Osteocyte (in vitro differentiated cells): ENCODE measurements at places on chromosomes 16 and 17.
A peak's percentile ranks its signal among the peaks of the same experiment; 100 is the strongest.

GRCh38 chr17:74446551-74447500, 14.9 kb downstream of the GPRC5C start:
- DNase-seq, result no peak

DNA sequence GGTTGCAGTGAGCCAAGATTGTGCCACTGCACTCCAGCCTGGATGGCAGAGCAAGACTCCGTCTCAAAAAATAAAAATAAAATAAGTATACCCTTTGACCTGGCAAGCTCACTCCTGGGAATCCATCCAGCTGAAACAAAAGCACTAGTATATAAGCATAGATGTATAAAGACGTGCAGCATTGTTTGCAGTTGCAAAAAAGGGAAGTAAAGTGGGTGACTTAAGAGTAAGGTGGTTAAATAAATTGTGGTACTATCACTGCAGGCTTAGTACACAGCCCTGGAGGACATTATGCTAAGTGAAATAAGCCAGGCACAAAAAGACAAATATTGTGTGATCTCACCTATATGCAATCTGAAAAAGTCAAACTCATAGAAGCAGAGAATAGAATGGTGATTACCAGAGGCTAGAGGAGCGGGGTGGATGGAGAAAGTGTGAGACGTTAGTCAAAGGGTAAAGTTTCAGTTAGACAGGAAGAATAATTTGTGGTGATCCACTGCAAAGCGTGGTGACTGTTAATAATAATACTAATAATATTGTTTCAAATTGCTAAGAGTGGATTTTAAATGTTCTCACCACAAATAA, 113.0 kb downstream of the MYO1D start:
- no peak for DNase-seq

DNA sequence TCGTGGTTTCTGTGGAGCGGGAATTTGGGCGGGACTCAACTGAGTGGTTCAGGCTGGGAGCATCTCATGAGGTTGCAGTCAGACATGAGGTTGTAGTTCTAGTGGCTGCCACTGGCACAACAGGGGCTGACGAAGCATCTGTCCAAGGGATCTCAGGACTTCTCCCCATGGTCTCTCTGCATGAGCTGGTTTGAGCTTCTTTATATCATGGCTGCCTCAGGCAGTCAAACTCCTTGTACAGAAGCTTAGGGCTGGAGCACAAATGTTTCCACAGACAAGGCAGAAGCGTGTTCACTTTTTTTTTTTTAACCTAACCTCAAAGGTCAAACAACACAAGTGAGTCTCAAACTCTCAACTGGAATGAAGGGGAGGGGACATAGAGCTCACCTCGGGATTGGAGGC, 243.3 kb downstream of the MSI2 start:
- no peak for DNase-seq

GRCh38 chr17:76014925-76015261, 12.2 kb downstream of the EVPL start:
- DNase-seq, result no peak

GRCh38 chr16:24114876-24115275, 141.3 kb upstream of the CACNG3 start:
- no peak for DNase-seq

GRCh38 chr17:4678448-4679026, 25.4 kb downstream of the PELP1 start:
- no peak for DNase-seq

GRCh38 chr16:70523076-70523742, at the start of gene COG4:
Gene COG4 (minus strand): TSS chr16:70523554. CDS start chr16:70523543, 11 bp downstream.
- peak; percentile 94 for DNase-seq

- no peak for DNase-seq
Observed at GRCh38 chr16:79089735-79090284, 510.7 kb downstream of the MAF start.

DNA sequence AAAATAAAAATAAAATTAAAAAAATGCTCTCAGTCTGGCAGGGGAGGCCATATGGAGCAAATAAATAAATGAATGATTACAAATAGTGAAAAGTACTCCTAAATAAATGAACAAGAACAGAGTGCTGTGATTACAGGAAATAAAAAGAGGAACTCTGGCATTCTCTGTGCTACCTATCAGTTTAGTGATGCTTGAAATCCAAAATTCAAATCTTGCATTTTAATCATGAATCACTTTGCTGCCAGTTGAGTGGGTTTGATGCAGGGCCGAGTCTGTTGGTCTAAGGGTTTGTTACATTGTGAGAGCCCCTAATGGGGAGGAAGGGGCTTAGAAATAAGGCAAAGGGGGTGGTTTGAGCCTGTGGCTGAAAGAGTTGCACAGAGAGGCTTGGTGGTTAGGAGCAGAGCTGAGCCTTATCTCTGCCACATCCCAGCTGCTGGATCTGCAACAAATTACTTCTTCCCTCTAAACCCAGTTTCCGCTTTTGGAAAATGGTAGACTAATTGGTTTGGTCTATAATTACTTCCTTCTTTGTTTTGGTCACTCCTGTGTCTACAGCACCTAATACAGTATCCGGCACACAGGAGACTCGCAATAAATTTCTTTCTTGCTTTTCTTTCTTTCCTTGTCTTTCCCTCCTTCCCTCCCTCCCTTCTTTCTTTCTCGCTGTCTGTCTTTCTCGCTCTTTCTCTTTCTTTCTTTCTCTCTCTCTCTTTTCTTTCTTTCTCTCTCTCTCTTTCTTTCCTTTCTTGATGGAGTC, 6.3 kb upstream of the ABCC1 start:
- no peak for DNase-seq

GRCh38 chr17:41784207-41784744, 2.2 kb downstream of the JUP start:
- DNase-seq, result no peak

- no peak for DNase-seq
Observed at GRCh38 chr17:77618731-77619130, 339.8 kb upstream of the TNRC6C start.

- peak; percentile 65 for DNase-seq
Observed at GRCh38 chr16:50500171-50500874, 47.9 kb upstream of the NKD1 start.

DNA sequence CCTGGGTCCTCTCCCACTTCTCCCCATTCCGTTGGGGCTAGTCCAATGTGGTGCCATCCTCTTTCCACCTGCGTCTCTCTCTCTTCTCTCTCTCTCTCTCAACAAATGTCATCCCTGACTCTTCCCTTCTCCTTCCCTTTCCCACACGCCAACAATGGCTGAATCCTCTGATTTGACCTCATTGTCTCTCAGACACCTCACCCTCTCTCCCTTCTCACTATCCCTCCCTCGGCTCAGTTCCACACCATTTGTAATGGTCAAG, 628 bp upstream of the ZNF18 start:
- no peak for DNase-seq

GRCh38 chr17:44069974-44070454, 521 bp upstream of the G6PC3 start:
- no peak for DNase-seq

- DNase-seq, result no peak
Observed at GRCh38 chr16:10754941-10755340, 11.3 kb downstream of the NUBP1 start.

- DNase-seq, result no peak
Observed at GRCh38 chr17:16926061-16926511, 45.8 kb downstream of the TNFRSF13B start.

- no peak for DNase-seq
Observed at GRCh38 chr16:85618521-85618920, 5.4 kb downstream of the GSE1 start.

DNA sequence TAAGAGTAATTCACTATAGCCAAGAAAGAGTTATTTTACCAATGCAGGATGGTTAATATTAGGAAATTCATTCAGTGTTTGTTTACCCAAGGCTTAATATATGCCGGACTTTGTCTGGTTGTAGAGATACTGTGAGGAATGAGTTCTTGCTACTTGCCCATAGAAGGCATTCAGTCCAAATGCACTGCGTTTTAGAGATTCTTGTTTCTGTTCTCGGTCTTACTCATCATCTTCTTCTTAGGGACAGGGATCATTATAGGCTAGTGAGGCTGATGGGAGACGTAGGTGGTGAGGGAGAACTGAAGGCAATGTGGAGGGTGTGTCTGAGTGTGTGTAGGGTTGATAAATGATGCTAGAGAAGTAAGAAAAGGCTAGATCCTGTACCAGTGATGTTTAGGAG, 90.7 kb downstream of the OR1D5 start:
- DNase-seq, result no peak

GRCh38 chr16:88622125-88622524, 16.2 kb upstream of the IL17C start:
- DNase-seq, result no peak

- DNase-seq, result no peak
Observed at GRCh38 chr17:52025236-52025635, 133.3 kb downstream of the CA10 start.

DNA sequence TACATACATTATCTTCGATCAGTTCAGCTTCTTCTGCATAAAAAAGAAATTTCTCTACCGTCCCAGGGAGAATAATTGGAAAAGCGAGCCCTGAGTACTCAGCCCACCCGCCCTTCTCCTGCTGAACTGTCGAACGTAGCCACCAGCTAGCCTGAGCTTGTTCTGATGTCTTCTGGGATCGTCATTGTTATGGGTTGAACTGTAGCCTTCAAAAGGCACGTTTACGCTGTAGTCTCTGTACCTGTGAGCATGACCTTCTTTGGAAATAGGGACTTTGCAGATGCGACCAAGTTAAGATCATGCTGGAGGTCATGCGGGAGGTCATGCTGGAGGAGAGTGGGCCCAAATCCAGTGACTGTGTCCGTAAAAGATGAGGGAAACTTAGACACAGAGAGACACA, 86.2 kb downstream of the CMIP start:
- no peak for DNase-seq

DNA sequence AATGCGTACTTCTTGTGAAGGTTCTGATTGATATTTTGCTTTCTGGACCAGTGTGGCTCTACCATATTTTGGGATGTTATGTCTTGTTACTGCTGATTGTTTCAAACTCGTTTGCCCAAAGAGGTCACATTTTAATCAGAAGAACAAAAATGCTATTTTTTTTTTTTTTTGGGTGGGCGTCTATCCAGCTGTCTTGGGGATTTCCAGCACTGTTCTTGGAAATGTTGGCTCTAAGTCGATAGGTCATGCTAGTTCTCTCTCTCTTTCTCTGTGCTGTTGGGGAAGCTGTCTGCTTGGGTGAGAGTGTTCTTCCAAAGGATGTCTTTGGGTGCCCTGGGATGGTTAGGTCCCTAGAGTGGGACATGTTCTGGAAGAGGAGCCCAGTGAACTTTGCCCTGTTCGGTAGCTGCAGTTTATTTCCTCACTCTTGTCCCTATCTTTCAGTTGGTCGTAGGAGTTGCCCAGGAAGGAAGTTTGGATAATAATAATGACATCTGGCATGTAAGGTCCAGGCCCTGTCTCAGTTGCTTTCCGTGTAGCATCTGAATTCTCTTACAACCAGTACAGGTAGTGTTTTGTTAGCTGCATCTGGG, 2.9 kb downstream of the IRF8 start:
- DNase-seq, result no peak

- no peak for DNase-seq
Observed at GRCh38 chr17:54860617-54861470, 39.8 kb upstream of the TOM1L1 start.

DNA sequence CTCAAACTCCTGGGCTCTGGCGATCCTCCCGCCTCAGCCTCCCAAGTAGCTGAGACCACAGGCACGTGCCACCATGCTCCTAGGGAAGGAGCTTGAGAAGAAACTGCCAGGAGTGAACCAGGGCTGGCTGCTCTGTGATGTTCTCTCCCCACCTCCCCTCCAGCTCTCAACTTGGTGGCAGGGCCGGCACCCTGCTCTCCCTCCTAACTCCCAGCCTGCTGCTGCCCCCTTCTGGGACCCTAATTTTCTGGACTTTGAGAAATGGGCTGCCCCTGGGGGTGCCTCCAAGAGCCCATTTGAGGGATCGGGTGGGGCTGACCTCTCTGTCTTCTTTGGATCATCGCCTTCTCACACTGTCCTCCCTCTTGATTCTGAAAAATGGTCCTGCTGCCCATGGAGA, 14.9 kb upstream of the STAT3 start:
- DNase-seq, result no peak

- no peak for DNase-seq
Observed at GRCh38 chr17:34368196-34368945, 5.3 kb upstream of the CCL1 start.

DNA sequence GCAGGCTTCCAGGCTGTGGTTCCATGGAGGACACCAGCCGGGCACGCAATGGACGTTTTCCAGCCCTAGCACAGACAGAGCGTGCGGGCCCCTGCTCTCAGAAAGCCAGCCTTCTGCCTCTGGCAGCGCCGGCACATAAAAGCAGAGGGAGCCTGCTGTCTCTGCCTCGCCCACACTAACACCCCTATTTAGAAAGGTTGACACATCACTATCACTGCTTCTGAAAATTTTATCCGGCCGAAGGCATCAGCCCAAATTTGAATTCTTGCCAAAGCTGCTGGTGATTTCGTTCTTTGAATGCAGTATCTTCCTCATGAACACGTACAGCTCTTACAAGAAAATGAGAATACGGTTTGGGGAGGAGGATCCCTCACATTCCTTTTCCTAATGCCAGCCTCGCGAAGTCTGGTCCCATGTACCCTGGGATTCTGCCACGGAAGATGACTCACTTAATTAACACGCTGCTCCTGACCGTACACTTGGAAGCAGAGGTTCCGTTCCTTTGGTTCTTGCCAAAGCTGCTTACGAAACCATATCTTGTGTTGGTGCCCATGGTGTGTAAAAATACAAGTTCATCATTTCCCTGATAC, 1.3 kb upstream of the RAB11FIP3 start:
- DNase-seq, result no peak

DNA sequence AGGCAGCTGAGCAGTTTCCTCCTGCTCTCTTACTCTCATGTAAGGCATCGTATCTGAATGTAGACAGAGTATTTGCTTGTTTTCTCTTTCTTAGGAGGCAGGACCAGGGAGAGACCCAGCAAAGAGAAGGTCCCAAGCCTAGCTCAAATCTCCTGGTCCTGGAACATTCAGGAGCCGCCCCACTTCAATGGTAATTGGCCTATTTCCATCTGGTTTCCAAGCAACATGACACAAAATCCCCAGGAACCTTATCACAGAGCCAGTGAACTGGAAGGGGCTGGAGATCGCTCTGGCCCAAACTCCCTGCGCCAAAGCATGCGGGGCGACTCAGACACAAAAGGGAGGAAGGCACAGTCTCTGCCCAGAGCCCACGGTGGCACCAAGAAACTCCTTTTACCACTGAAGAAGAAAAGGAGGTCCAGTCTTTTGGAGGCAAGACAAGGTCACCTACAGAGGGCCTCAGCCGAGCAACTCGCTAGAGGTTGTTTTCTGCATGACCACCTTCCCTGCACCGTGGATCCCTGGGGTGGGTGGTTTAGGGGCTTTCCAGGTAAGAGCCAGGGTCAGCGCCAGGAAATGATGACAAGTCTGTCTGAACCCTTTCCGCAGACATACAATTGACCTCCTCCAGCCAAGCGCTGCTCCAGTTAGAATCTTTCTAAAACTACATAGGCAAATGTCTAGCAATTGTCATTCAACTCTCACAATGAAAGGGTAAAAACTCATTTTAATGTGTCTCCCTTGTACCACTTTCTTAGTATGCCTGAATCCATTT, 394.7 kb downstream of the SOX9 start:
- no peak for DNase-seq

- DNase-seq, result no peak
Observed at GRCh38 chr17:57084361-57084801, 665 bp upstream of the AKAP1 start.

- DNase-seq, result no peak
Observed at GRCh38 chr16:50263940-50264929, 2.1 kb upstream of the ADCY7 start.

GRCh38 chr16:73042807-73043206, 5.1 kb downstream of the ZFHX3 start:
- no peak for DNase-seq
